ENCODE measurements at places on chromosomes 1 and 21.

DNA sequence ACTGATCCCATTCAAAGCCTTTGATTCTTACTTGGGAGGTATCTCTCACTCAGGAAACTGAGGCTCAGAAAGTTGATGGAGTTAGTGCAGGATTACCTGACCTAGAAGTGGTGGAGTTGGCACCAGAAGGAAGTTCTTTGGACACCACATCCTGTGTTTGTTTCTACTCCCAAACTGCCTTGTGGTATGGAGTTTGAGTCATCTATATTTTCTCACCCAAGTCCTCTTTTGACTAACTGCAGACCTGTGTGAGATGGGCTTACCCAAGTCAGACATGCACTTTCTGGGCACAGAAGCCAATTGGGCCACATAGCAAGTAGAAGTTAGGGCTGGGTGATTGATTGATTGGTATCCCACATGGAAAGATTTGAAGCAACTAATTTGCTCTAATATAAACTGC lies 36.1 kb downstream of the FGGY start:
- DNase-seq, result no peak

DNA sequence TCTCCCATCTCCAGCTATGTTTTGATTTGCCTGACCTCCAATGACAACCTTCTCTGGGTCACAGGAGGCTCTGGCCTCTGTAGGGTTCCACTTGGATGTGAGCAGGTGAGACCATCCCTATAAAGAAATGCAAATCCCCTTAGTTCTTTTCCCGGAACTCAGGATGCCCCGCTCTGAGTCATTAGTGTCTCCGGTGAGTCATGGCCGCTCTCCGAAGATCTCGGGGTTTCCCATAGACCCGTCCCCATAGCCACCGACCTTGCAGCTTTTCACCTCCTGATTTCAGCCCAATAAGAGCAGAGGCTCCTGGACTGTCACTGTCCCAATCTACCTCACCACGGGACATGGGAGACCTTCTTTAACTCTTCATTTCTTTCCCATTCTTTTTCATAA lies 98.2 kb downstream of the PGBD5 start:
- no peak for DNase-seq

DNA sequence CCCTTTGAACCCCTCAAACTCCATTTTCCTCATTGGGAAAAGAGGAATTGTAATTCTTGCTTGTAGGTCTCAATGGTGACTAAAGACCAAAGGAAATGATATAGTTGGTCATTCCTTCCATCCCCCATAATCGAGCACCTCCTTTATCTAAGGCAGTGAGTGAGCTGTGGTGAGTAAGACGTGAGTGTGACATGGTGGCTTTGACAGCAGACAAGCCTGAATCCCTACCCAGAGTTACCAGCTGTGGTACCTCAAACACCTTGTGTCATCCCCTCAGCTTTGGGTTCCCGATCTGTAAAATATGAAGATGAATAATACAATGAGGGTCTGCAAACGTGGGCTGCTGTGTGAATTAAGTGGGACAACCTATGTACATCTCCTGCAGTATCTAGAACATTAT lies 8.4 kb downstream of the TRAF5 start:
- DNase-seq, result no peak

GRCh38 chr21:42356046-42356445 lies 5.3 kb upstream of the TFF2 start:
- no peak for DNase-seq

GRCh38 chr1:55962472-55962871 lies 616.9 kb downstream of the PLPP3 start:
- DNase-seq, result no peak

DNA sequence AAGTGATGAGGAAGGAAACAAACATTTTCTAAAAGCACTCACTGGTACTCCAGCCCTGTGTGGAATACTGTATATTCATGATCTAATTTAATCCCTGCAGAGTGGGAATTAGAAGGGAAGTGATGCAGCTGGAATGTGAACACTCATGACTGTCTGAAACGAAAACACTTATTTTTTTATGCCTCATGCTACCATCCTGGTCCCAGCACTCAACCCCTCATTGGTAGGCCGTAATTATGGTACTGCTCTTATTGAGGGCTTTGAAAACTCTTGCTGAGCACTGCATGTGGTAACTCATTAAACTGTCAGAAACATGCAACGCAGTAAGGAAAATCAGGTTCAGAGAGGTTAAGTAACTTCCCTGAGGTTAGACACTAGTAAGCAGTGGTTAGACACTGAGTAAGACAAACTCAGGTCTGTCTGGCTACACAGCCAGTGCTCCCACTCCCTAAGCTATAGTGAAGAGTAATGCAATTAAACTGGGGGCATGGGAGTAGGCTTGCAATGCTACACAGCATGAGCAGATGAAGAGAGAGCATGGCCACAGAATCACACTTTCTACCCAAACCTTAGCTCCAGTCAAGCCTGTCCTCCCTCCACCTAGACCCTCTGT lies 17.3 kb upstream of the TNFSF4 start:
- DNase-seq, result no peak

GRCh38 chr1:119294722-119295121 lies 73.9 kb upstream of the HAO2 start:
- no peak for DNase-seq

GRCh38 chr1:161731241-161731640 lies 9.9 kb downstream of the FCRLB start:
- DNase-seq, result no peak

DNA sequence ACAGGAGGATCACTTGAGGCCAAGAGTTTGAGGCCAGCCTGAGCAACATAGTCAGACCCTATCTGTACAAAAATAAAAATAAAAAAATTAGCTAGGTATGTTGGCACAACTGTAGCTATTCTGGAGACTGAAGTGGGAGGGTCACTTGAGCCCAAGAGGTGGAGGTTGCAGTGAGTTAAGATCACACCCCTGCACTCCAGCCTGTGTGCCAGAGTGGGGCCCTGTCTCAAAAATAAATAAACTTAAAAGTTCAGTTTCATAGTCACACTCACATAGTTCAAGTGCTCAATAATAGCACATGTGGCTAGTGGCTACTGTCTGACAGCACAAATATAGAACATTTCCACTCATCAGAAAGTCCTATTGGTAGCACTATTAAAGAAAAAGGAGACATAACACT lies 5.2 kb upstream of the EVI5 start:
- DNase-seq, result no peak

GRCh38 chr21:15650735-15651134 lies 79.0 kb upstream of the USP25 start:
- no peak for DNase-seq

DNA sequence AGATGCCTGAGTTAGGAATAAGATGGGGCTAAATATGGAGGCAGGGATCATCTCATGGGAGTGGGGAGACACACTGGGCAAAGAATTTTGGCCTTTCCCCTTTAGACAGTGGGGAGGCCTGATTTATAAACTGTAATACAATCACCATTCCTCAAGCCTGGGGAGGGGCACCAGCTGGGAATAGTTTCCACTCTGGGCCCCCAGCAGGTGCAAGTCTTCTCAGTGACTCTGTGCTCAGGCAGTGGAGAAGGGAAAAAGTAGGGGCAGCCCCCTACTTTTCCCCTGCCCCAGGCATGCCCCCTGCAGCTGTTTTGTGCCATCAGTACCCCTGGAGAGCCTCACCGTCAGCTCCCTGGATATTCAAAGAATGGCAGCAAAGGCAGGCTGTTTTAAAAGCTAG lies 19.1 kb downstream of the COA7 start:
- no peak for DNase-seq

DNA sequence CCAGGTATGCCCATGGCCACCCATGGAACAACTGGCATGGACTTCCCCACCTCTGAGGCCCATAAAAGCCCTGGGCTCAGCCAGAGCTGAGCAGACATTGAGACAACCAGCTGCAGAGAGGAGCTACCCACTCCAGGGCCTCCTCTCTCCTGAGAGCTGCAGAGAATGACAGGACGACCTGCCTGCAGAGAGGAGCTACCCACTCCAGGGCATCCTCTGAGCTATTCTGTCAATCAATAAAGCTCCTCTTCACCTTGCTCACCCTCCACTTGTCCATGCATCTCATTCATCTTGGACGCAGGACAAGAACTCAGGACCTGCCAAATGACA lies 43.4 kb downstream of the MATN1 start:
- no peak for DNase-seq

- DNase-seq, result no peak
Observed at GRCh38 chr1:165187031-165188009, 169.2 kb downstream of the LMX1A start.

- no peak for DNase-seq
Observed at GRCh38 chr1:162660574-162660973, 28.3 kb downstream of the DDR2 start.

DNA sequence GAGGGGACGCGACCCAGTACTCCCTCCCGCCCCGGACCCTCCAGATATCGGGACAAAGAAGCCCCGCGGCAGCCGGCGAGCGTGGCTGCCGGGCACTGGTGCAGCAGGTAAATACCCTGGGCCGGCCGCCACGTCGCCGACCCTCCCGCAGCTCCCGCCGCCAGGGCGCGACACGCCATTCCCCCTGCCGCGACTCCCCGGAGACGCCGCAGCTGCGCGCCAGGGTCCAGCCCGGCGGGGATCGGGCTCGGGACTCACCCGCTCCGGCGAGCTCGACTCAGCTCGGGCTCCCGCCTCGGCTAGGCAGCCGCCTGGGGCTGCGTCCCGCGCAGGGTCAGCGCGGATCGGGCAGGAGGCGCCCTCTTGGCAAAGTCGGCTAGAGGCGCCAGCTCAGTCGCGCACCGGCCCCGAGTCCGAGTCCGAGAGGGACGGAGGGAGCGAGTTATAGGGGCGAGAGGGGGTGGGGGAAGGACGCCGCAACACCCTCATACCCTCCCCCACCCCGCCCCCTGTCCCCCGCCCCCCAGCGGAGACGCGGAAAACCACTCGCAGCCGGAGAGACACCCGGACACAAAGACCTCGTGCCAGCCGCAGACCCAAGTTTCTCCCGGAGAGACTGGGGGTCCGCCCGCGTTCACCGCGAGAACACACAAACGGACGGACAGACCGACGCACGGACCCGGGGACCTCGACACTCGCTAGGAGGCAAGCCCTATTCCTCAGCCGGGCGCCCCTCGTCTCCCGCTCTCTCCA lies 985 bp downstream of the SYT6 start:
- no peak for DNase-seq

- DNase-seq, result peak; percentile 7
Observed at GRCh38 chr1:70627910-70628309, 216.8 kb downstream of the CTH start.

DNA sequence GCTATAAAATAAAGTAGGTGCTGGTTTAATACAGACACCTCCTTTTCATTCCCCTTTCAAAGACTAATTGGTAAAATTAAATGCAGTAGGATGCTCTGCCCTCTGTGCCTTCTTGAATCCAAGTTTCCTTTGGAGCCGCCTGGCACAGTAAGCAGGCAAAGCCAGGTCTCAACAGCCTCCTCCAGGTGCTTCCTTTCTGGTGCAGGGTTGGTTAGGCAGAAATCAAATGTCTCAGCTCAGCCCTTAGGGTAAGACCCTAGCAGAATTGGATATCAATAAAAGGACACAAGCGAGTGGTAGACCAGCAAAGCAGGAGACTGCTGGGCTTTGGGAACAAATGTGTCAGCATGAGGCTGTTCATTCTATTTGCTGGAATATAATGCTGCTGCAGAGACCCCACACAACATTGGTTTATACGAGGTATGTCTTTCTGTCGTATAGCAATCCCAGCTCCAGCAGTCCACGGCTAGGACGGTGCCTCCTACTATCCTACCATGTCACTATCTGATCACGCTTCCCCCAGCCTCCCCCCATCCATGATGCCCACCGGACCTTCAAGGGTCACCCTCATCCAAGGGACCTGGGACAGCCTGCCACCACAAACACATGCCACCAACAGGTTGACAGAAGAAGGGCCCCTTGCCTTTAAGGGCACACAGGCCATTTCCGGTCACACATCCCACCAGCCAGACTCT lies 58.4 kb downstream of the CAPN2 start:
- DNase-seq, result no peak

GRCh38 chr1:69671363-69672010 lies 103.8 kb downstream of the LRRC7 start:
- DNase-seq, result no peak

GRCh38 chr1:205183676-205184335 lies 27.7 kb downstream of the DSTYK start:
- DNase-seq, result no peak

DNA sequence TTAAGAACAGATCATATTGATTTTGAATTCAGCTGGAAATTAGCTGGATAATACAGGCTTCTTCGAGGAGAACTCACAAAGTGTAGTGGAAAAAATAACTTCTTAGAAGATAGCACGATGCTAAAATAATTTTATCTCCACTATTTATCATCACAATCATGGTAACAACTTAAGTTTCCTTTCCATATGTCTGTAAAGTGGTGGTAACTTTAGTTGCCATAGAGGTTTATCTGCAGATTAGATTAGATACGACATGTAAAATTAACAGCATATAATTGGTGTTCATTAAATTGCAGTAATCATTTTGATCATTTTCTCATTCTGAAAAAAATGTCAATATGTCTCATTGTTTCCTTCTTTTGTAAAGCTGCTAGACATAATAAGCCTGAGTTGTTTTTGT lies 921.5 kb downstream of the KCNT2 start:
- no peak for DNase-seq

DNA sequence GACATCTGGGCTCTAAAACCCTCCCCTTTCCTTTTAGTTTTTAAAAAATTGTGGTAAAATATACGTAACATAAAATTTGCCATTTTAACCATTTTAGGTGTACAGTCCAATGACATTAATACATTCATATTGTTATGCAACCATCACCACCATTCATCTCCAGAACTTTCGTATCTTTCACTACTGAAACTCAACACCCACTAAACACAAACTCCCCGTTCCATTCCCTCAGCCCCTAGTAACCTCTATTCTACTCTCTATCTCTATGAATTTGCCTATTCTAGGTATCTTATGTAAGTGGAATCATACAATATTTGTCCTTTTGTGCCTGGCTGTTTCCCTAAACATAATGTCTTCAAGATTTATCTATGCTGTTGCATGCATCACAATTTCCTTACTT lies 19.4 kb upstream of the TTC4 start:
- no peak for DNase-seq

GRCh38 chr1:209343511-209343910 lies 240.0 kb upstream of the CAMK1G start:
- DNase-seq, result no peak

GRCh38 chr1:172820475-172821158 lies 161.7 kb downstream of the FASLG start:
- no peak for DNase-seq

DNA sequence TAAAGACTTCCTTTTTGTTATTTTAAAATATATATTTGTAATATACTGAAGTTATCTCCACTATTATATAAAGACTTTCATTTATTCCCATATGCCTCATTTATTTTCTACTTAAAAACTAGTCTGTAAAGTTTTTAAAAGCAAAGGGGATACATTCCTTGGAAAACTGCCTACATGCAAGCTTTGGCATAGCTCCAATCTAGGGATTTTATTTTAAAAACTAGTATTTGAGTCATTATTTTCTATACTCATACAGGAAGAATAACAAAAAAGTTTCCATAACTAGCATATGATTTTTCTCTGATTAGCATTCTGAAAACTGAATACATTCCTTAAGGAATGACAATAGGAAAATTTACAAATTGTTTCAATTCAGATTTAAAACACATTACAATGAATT lies 88.9 kb downstream of the COL24A1 start:
- no peak for DNase-seq

Measured in GF-D8 (cell line).